LoVo (cell line): ENCODE measurements at places on chromosomes 3 and 15.

GRCh38 chr15:83716605-83717004 is 62.7 kb downstream of the ADAMTSL3 start:
- DNase-seq = no peak

DNA sequence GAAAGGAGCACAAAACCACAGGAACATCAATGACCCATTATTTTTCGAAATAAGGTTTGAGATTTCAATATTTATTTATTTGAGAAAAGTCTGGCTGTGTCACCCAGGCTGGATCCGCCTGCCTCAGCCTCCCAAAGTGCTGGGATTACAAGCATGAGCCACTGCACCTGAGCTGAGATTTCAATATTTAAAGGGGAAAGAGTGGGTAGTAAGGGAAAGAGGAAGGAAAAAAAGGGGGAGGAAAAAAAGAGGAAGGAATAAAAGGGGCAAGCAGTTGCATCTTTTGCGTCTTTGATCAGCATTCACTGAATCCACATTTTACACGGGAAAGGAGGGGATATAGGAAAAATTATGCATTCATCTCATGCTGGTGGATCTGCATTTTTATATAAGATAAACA is 47.4 kb downstream of the ERICH6 start:
- no peak for DNase-seq

DNA sequence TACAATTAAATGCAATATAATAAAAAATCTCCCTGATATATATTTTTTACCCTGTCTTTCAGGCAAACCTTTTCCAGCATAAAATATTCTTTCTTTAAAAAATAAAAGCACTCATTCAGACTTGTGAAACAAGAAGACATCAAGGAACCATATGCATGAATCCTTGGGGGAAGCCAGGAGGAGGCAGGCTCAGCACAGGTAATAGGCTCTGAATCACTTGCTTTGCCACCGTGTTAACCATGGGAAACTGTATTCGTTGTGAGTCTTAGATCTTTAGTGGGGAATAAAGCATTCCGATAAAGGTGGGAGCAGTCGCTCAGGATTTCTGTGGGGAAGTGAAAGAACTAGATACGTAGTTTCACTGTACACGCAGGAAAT is 42.4 kb downstream of the FBN1 start:
- DNase-seq = no peak

DNA sequence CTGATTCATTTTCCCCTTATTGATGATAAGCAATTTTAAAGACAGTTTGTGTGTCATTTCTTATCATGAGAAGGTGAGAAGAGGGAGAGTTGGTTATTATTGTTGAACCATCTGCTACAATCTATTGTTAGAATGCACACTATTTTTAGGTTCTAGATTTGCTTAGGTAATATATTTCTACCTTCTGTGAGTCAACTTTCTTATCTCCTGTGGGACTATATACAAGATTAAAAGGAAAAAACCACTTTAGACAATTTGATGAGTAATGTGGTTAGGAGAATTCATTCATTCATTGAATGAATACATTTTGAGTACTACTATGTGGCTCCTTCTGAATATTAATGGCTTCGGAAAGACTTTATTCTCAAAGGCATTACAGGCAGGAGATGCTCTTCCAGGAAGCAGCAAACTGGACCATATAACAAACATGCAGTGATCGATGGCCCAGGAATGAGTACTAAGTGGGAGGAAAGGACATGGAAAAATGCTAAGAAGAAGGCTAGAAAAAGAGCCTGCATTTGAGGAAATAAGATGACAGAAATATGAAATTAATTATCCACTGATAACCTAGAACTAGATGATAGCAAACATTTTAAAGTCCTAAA is 22.4 kb downstream of the SPTSSB start:
- peak; percentile 6 for DNase-seq

GRCh38 chr3:167032267-167032876 is 347.7 kb downstream of the ZBBX start:
- DNase-seq = peak; percentile 37

- no peak for DNase-seq
Observed at GRCh38 chr15:52480990-52481389, 47.7 kb downstream of the MYO5A start.
